ENCODE measurements at places on chromosomes 7 and 10.

DNA sequence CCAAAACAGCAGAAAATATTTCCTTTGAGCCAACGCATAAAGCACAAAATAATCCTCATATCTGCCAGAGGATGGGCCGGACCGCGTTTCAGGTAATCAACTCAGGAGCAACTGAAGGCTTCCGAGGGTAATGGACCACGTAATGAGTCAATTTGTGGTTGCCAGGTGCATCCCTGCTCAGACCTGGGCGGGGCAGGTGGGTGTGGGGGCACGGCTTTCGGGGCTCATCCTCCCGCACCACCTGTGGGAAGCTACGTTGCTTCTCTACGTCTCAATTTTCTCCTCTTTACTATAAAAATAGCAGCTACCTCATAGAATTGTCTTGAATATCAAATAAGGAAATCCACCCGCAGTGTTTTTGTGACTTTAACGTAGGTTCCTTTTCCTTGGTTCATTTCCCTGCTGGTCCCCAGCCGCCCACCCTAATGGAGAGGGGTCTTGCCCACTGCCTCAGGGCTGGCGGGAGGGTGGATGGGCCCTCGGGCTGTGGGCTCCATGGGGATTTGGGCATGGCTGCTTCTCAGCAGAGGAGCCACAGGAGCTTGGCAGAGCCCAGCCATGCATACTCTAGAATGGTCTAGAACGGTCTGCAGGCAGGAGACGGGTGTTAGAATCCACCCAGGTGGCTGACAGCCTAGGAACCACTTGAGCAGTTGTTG lies 324.7 kb downstream of the ADARB2 start:
- DNase-seq: no peak

DNA sequence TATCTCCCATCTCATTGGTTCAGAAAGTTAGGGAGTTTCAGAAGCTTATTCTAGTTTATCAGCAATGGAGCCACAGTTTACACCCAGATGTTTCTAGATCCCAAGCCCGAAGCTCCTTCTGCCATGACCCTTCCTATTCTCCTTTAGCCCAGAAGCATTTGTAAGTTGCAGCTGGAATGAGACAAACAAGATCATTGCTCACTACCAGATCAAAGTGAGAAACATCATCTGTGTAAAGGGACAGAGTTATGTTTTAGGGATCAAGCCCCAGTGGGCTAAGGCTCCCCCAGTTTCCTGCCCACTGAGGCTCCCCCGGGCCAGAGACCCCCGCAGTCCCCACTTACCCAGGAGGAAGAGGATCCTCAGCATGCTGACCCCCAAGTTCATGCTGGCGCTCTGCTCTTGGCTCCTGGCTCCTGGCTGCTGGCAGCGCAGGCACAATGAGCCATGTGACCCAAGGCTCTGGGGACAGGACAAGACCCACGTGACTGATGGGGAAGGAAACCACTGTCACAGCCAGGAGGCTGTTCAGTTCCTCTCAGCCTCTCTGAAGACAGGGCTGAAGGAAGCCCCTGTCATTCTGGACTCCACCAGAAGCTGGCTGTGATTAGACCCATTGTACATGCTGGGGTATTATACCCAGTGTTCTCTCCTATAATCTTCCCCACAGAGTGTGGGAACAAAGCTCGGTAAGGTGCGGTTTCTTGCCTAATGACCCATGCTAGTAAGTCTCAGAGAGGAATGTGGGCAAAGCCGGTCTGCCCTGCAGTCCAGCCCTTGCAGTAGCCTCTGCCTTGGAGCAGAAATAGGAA lies at the start of gene TMEM273:
TMEM273 (minus strand) TSS at position 442 of the 812 bp plus-strand sequence; CDS start at position 387, 55 bp downstream.
- DNase-seq: no peak

DNA sequence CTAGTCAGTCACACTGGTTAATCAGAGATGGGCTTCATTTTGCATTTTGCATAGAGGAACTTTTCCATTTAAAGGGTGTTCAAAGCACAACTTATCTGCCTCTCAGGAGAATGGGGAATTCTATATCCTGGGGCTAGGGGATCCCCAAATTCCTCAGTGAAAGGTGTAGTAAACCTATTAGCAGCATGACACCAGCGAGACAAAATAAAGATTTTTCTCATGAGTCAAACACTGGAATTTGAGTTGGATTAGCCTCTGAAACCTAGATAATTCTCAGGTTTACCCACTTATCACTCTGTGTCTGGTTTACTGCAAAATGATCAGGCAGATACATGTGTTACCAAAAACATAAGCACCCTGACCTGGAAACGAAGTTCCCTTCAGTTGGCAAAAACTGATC lies 2.1 kb downstream of the AFAP1L2 start:
- no peak for DNase-seq

- DNase-seq: peak; percentile 11
These were observed 133.3 kb upstream of the SAMD8 start for GRCh38 chr10:74977913-74978847.

DNA sequence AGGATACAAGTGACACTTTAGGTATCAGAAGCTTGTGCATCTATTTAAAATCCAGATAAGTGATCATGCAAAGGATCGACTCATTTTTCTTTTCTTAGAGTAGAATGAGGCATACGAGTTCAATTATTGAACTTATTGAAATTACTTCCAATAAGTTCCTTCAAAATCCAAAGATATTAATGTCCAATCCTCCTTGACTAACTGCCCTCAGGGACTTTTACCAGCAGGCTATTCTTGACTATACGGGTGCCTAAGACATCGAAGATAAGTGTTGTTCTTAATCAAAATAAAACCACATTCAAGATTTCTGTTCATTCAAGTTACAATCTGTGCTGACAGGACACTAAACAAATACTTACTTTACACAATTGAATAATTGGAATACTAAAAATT lies 74.5 kb upstream of the SP4 start:
- no peak for DNase-seq

- no peak for DNase-seq
These were observed 174.8 kb upstream of the AGR3 start for GRCh38 chr7:17056491-17057142.

GRCh38 chr7:23061327-23061726 lies 44.3 kb upstream of the KLHL7 start:
- no peak for DNase-seq

DNA sequence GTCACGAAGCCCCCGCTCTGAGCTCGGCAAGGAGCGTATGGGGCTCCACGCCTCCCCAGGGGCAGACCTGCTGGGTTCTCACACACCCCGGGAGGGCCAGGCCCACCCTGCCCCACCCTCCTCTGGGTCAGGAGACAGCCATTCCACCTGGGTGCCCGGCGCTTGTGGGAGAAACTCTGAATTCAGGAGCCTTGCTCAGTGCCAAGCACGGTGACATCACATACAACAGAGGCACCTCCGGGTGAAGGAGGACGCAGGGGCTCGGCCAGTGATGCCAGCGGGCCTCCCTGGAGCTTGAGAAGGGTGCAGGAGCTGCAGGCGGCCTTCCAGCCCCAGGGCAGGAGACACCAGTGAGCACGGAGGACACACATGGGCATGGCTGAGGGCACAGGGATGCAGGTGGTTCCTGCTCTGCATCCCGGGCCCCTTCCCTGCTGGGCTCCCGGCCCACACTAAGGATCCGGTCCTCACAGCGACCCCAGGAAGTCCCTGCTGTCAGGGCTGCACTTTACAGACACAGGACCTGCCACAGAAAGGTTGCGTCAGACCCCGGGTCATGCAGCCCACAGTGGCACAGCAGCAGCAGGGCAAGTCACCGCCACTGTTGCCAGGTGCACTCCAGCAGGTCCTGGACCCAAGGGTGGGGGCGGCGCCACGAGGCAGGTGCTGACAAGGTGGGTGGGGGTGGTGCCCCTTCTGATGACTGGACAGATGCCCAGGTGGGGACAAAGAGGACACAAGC lies 108.0 kb downstream of the MAD1L1 start:
- DNase-seq: no peak

GRCh38 chr7:141693082-141693481 lies 8.9 kb downstream of the DENND11 start:
- DNase-seq: no peak

- DNase-seq: no peak
These were observed 43.6 kb upstream of the R3HCC1L start for GRCh38 chr10:98090822-98091221.

- no peak for DNase-seq
These were observed 41.0 kb downstream of the FOXK1 start for GRCh38 chr7:4722960-4723630.
